ENCODE measurements at places on chromosomes 2 and 18.

DNA sequence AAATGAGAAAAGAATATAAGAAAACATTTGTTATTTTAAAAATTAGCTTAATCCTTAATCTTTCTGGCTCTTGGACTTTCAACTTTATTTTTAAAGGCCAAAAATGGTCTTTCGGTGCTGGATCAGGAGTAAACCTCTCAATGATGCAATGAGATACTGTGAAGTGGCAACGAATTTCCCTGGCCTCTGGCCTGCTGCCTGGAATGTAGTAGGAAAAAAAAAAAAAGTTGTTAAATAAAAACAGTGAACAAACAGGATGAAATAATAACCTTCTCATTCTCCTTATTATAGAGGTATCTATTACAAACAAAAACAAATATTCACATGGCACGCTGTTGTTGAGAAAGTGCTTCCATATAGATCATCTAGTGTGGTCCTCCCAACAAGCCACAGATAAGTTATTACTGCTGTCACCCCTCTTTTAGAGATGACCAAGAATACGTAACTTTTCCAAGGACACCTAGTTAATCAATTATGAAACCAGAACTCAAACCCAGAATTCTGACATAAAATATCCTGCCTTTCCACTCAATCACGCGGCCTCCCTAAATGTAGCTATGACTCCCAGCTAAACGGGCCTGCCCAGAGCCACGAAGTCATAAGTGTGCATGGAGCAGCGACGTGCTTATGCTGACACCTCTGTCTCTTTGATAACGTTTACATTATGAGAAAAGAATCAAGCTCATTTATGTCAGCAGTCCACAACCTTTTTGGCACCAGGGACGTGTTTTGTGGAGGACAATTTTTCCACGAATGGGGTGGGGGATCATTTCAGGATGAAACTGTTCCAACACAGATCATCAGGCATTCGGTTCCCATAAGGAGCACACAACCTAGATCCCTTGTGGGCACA, 170.9 kb downstream of the BCL2 start:
- peaks cover 20% of the 10 kb centered on the region for H3K36me3 ChIP-seq
- DNase-seq: no peak
- no peaks in the 10 kb centered on the region for H3K27me3 ChIP-seq
- H3K4me1 ChIP-seq: peaks cover 42% of the 10 kb centered on the region
- no peak overlapping the region for H3K27ac ChIP-seq

DNA sequence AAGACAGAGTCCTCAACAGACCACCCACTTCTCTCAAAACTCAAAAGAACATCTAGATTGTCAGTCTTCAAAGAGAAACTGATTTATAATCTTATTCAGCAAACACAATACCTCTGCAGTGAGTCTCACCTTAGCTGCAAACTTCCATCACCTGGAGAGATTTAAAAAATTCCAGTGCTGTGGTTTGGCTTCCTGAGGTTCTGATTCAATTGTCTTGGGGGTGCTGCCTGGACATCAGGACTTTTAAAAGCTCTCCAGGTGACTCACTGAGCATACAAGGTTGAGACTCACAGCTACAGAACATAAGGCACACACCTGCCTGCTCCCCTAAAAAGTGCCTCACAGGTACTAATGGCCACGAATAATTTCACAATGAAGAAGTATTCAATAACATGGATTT, 40.3 kb downstream of the RNF152 start:
- H3K36me3 ChIP-seq: no peaks in the 10 kb centered on the region
- DNase-seq: no peak
- H3K4me1 ChIP-seq: no peaks in the 10 kb centered on the region
- H3K27ac ChIP-seq: no peak overlapping the region
- no peaks in the 10 kb centered on the region for H3K27me3 ChIP-seq
- H3K4me3 ChIP-seq: no peak overlapping the region

GRCh38 chr2:218015586-218016521, 13.1 kb upstream of the TNS1 start:
- peaks cover 25% of the 10 kb centered on the region for H3K27me3 ChIP-seq
- H3K27ac ChIP-seq: no peak overlapping the region
- H3K4me1 ChIP-seq: peaks cover 5% of the 10 kb centered on the region
- no peak overlapping the region for H3K4me3 ChIP-seq
- DNase-seq: no peak

DNA sequence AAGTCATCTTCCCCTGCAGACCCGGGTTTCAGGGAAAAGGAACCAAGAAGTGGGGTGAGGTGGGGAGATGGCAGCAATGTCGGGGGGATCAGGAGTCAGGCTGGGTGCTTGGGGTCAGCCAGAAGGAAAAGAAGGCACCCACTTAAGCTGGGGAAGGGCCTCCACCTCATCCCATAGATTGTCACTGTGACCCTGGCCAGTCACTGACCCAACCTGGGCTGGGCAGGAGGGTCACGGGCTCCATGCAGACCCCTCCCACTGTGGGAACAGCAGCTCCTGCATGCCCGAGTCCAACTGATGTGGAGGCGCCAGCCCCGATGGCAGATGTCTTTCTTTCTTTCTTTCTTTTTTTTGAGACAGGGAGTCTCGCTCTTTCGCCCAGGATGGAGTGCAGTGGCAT, 53.6 kb upstream of the HAAO start:
- H3K27ac ChIP-seq: no peak overlapping the region
- no peak for DNase-seq
- no peak overlapping the region for H3K4me3 ChIP-seq
- no peaks in the 10 kb centered on the region for H3K36me3 ChIP-seq

Measured in CD4-positive, alpha-beta T cell (primary cell).